ENCODE measurements at places on chromosomes 2 and 18.
A peak's percentile ranks its signal among the peaks of the same experiment; 100 is the strongest.

DNA sequence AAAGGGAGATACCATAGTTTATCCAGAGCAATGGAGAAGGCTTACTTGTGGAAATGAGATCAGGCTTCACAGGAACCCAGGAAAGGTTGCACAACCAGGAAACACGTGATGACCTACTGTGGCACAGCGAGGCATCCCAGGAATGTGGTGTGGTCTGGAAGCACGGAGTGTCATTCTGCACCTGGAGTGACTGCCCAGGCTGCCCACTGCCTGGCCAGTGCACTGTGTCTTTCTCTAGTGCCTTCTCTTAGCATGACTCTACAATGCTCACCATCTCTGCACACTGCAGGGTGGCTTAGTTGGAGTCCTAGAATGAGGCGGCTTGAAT lies 48.9 kb downstream of the CHST9 start:
- no peak for DNase-seq

DNA sequence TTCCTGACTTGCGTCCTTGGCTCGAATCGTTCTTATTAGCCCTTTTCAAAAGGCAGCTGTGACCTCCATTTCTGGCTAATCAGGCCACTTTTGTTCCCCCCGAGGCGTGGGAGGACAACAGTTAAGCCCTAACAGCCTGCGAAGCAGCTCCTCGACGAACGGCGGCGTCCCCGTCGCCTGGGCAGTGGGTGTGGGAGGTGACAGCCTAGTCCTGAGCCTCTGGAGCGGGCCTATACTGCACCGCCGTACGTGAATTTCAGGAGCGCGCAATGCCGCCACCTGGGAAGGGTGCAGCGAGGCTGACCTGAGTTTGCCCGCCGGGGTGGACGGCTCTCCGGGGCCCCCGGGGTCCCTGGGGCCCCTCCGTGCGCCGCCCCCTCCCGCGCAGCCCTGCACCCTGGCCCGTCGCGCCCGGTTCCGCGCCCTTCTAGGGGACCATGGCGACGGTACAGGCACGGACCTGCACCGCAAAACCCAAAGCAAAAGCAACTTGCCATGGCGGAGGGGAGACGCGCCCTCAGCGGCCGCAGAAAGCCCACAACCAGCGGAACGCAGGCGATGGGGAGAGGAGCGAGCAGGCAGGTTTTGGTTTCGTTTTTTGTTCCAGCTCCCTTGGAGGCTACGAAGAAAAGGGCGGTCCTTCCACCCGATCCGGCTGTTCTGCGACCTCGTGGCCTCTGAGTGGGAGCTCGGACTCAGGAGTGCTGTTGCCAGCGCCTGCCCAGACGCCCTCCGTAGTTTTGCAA lies at the start of gene RBM43:
TSS of gene RBM43 (minus strand) at position 633 of the 746 bp plus-strand sequence. CDS start at position 497, 136 bp downstream.
- peak; percentile 91 for DNase-seq

DNA sequence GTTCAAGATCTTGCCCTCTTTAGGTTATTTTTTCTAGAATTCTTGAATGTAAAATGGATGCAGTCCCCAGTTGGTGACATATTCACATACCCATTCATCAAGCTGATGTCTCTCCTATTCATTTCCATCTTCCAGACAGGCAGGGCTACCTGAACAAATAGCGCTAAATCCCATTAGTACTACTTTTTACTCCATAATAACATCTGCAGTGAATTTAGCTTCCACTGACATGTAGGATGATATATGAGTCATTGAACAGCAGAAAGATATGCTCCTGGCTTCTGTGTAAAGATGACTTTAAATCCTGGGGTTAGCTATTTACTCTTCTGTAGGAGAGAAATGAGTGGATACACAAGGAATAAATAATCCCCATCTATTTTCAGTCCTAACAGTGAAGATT lies 194.7 kb downstream of the RND3 start:
- DNase-seq = no peak

GRCh38 chr2:208657468-208657867 lies 250.9 kb downstream of the PTH2R start:
- no peak for DNase-seq

- no peak for DNase-seq
Observed at GRCh38 chr2:183117226-183117625, 7.0 kb upstream of the NUP35 start.

- no peak for DNase-seq
Observed at GRCh38 chr2:86566821-86567190, 3.6 kb upstream of the CHMP3 start.

- no peak for DNase-seq
Observed at GRCh38 chr18:26440644-26441043, 107.7 kb downstream of the KCTD1 start.

DNA sequence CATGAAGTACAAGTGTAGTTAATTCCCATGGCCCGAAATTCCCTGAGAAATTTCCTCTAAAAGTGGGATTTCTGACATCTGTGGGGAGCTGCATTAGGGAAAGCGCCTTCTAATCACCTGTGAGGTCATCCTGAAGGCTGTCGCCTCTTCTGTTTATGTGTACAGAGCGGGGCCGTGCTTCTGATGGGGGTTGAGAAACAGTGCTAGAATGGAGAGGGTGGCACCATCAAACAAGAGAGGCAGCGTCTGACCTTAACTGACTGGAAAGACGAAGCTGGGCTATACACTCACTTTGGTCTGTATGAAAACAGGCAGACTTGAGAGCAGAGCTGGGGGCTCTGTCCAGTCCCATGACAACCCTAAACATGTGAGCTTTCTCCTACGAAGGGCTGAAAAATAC lies 44.2 kb upstream of the DNMT3A start:
- DNase-seq = no peak

DNA sequence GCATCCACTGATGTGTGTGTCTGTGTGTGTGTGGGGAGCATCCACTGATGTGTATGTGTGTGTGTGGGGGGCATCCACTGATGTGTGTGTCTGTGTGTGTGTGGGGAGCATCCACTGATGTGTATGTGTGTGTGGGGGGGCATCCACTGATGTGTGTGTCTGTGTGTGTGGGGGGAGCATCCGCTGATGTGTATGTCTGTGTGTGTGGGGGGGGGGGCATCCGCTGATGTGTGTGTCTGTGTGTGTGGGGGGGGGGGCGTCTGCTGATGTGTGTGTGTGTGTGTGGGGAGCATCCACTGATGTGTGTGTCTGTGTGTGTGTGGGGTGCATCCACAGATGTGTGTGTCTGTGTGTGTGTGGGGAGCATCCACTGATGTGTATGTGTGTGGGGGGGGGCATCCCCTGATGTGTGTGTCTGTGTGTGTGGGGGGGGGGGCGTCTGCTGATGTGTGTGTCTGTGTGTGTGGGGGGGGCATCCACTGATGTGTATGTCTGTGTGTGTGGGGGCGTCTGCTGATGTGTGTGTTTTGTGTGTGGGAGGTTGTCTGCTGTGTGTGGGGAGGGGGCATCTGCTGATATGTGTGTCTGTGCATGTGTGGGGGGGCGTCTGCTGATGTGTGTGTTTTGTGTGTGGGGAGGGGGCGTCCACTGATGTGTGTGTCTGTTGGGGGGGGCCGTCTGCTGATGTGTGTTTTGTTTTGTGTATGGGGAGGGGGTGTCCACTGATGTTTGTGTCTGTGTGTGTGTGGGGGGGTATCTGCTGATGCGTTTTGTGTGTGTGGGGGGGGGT lies 125.9 kb downstream of the NFATC1 start:
- no peak for DNase-seq

- DNase-seq = no peak
Observed at GRCh38 chr2:232896111-232896510, 26.0 kb downstream of the SNORC start.

GRCh38 chr2:221134718-221135117 lies 437.4 kb downstream of the EPHA4 start:
- no peak for DNase-seq

GRCh38 chr2:226227341-226227740 lies 572.3 kb downstream of the IRS1 start:
- no peak for DNase-seq

GRCh38 chr2:150234787-150235446 lies 252.6 kb downstream of the RND3 start:
- DNase-seq = no peak

- DNase-seq = no peak
Observed at GRCh38 chr2:113122364-113122763, 5.0 kb upstream of the IL1RN start.

GRCh38 chr2:240350696-240351087 lies 84.8 kb upstream of the GPC1 start:
- DNase-seq = no peak

GRCh38 chr2:217215877-217216276 lies 356.0 kb upstream of the TNP1 start:
- no peak for DNase-seq

GRCh38 chr18:48446582-48447225 lies 37.5 kb upstream of the ZBTB7C start:
- peak; percentile 63 for DNase-seq

DNA sequence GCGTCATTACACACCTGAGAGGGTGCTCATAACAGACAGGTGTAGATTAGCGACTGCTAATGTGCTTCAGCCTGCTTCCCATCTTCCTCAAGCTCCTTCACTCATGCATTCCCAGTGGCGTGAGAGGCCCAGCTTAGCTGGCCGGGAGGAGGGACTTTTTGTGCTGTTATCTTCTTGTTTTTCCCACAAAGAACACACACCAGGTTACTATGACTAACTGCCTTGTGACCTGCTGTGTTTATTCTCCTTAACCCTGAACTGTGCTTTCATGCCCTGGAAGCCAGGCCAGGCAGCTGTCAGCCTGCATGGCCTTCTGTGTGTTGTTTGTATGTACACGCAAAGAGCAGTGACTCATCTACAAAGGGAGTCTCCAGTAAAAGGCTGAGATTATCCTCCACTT lies 143.8 kb downstream of the PIEZO2 start:
- no peak for DNase-seq

DNA sequence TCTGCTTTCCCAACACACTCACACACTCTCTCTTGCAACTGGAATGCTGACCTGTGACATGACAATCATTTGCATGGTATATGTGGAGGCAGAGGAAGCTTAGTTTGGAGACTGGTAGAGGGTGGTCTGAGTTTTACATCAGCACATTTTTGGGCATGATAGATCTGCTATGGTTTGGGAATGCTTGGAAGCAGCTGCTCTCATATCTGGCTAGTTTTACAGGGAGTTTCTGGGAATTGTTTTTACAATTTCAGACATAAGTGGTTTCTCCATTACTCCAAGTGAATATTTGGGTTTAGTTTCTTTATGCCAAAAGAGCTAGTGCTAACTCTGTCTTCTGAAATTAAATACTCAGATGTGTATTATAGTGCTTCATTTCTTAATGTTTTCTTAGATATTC lies 977.6 kb downstream of the SUCLG1 start:
- DNase-seq = no peak

DNA sequence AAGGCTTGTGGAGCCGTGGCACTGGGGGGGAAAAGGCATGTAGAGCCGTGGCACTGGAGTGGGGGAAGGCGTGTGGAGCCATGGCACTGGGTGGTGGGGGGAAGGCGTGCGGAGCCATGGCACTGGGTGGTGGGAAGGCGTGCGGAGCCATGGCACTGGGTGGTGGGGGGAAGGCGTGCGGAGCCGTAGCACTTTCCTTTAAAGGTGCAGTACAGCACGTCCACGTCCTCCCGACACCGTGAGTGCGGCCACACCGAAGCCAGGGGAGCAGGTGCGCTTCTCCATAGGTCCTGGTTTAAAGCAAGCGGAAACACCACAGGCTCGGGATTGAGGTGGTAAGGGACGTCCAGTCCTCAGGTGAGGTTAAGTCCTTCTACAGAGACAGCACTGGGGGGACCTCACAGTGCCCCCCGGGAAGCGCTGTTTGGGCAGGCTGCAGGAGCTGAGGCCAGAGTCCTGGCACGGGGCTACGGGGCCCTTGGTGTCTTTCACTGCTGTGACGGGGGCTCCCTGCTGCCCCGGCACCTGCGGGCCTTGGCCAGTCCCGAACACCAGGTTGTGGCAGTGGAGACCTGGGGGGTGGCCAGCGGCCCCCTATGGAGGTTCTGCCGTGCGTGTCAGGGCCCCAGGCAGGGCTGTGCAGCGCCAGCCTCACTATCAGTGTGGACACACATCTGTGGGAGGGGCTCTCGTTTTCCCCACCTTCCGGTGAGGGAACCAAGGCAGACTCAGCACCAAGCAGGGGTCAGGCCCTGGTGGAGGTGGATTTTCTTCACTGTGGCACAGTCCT lies 93.0 kb upstream of the CTDP1 start:
- DNase-seq = no peak

GRCh38 chr2:237593596-237594320 lies 3.2 kb upstream of the RAB17 start:
- no peak for DNase-seq

GRCh38 chr2:97936199-97936598 lies 59.5 kb downstream of the TMEM131 start:
- DNase-seq = no peak

- no peak for DNase-seq
Observed at GRCh38 chr2:19911808-19912509, 10.2 kb upstream of the TTC32 start.

All from GM20000 (cell line).